ENCODE measurements at places on chromosomes 12 and 14.

DNA sequence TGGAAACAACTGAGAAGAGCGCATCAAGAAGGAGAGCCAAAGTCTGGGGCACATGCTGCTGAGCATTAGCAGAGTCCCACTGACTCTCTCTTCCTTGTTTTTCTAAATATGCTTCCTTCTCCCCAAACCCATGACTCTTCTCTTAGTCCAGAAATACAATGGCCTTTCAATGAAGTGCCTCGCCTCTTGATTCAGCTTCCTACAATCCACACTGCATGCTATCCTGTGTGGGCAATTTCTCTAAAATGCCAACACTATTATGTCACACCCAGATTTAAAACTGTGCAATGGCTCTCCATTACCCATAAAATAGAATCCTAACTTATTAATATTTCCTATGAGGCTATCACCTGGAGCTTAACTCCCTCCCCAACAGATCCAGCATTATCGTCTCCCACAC, 198.6 kb downstream of the RPAP3 start:
- DNase-seq: no peak

GRCh38 chr12:118035190-118036041, 18.9 kb downstream of the RFC5 start:
- DNase-seq: no peak

GRCh38 chr14:23013054-23013748, 3.3 kb upstream of the C14orf93 start:
- DNase-seq: no peak

DNA sequence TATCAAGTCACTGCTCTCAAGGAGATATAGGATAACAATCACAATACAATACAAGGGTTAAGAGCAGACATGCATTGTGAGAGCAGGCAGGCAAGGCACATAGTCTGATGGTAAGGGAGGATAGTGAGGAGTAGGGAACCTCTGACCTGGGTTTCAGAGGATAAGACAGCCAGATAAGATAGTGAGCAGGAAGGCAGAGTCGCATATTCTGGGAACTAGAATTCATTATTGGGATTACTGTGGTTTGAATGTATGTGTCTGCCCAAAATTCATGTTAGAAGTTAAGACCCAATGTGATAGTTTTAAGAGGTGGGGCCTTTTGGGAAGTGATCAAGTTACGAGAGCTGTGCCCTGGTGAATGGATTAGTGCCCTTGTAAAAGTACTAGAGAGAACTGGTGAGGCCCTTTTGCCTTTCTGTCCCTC, 14.4 kb upstream of the ATF1 start:
- no peak for DNase-seq

GRCh38 chr12:105861227-105861626, 277.5 kb downstream of the NUAK1 start:
- no peak for DNase-seq

DNA sequence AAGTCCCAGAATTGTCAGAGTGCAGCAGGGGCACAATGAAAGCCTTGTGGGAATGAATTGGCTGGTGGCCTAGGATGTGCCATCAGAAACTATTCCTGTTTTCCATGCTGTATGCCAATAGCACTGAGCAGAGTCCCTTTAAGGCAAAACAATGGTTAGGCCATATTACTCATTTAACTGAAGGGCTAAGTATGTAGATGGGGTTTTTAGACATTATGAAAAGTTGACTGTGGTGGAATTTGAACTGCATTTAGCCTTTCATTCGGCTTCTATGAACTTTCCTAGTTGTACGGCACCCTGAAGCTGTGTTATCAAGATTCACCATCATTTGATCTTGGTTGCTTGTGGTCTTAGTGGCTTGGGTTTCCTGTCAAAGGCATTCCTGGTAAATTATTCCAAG, 24.8 kb downstream of the IL26 start:
- no peak for DNase-seq

DNA sequence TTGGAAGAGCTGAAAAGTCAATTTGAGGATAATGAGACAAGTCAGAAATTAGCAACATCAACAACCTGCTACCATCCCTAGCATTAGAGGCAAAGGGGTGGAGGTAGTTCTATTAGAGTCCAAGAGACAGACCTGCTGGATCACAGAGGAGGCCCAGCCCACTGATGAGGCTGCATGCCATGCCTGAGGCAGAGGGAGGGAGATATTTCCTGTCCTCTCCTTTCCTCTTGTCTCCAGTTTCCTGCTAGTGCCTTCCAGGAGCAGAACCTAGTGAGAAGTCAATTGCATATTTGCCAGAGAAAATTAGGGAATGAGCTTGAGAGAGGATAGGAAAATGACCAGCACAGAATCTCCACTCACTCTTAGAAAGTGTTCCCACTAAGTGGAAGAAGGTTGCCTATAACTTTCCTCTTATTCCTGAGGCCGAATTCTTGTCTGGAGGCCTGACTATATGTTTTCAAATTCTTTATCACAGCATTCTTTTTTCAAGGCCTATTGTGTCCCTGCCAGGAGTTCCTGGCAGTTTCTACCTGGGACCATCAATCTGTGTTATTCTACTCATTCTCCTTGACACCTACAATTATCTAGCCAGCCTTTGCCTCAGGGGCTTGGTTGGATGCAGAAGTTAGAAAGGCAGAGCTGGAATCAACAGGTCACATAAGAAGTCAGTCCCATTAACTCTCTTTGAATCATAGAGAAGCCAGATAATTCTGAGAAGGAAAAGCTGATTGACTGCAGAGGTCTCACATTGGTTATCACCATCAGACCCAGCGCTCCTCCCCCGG, 121.9 kb downstream of the EMP1 start:
- DNase-seq: no peak

DNA sequence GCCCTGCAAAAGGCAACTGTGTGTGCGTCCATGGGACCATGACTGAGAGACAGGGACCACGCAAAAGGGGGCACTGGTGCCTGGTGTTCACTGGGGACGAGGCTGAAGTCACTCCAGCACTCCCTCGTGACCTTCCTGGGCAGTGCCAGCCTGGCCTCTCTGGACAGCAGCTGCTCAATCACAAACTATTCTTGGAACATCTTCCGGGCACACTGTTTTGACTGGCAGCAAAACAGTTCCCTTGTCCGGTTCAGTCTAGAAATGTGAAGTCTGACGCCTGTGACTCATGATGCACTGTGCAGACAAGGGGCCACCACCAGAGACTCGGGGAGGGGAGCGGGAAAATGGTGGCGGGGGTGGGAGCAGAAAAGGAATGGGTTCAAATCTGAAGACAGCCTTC, 20.8 kb downstream of the SNRNP35 start:
- no peak for DNase-seq

DNA sequence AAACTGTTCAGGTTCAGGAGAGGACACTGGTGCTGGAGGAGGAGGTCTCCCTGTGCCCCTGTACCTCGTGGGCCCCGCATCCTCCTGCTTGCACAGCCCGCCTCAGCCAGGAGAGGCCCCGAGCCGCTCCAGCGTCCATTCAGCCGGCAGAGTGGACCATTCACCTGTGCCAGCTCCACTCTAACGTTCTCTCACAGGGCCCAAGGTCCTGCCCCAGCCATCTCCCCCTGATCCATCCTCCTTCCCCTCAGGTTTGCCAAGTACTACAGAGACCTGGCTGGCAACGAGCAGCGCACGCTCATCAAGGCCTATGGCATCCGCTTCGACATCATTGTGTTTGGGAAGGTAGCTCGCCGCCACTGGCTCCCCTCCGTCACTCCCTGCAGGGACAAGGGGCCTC, 22.2 kb downstream of the P2RX4 start:
- DNase-seq: no peak

- no peak for DNase-seq
These were observed 161.7 kb downstream of the CAND1 start for GRCh38 chr12:67430708-67431335.

GRCh38 chr14:94514351-94514750, 5.1 kb upstream of the SERPINA12 start:
- no peak for DNase-seq

DNA sequence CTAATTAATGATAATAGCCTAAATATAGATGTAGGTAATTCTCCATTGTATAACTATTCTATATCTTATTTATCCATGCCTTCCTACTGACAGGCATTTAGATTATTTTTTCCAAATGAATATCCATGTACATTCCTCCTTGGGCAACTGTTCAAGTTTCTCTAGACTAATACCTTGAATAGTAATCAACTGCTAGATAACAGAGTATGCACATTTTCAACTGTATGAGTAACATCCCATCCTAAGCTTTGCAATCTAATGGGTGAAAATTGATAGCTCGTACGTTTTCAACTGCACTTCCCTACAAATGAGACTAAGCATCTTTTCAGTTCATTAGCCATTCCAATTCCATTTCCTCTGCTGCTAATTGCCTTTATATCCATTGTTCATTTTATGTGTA, 37.0 kb downstream of the YAF2 start:
- no peak for DNase-seq

GRCh38 chr12:109387425-109388166, 39.9 kb downstream of the MYO1H start:
- DNase-seq: no peak

GRCh38 chr14:72869407-72870329, 24.2 kb downstream of the DPF3 start:
- DNase-seq: no peak

GRCh38 chr12:41932470-41932991, 212.1 kb downstream of the GXYLT1 start:
- DNase-seq: no peak

DNA sequence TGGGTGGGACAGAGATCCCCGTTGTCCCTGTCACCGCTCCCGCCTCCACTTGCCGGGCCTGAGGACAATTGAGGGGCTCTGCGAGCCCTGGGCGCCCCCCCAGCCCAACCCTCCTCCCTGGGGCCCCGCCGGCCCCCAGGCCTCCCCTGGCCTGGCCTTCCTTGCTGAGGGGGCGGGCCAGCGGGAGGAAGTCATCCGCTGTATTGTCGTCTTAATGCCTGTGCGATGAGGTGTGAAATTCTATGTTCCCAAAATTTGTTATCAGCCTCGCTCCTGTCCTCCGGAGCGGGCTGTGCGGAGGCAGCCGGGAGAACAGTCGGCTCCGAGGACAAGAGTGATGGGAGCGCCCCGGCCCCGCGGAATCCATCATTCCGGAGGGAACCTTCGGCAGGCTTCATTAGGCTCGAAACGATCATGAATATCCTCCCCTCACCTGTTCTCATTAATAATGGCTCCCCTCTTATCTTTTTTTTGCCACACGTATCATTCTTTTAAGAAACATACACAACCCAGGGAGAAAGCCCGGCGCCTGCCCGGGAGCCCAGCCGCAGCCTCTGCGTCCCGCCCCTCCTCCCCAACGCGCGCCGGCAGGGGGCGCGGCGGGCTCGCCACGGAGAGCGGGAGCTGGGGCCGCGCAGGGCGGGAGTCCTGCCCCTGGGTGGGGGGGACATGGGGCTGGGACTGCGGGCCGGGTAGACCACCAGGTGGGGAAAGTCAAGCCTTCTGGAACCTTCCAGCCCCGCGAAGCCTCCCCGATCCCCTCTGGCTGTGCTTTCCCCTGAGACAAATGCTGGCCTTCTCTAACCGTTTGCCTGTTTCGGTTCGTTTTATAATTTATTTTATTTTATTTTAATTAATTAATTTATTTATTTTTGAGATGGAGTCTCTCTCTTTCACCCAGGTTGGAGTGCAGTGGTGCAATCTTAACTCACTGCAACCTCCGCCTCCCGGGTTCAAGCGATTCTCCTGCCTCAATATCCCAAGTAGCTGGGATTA, 17.1 kb upstream of the DLK1 start:
- no peak for DNase-seq

DNA sequence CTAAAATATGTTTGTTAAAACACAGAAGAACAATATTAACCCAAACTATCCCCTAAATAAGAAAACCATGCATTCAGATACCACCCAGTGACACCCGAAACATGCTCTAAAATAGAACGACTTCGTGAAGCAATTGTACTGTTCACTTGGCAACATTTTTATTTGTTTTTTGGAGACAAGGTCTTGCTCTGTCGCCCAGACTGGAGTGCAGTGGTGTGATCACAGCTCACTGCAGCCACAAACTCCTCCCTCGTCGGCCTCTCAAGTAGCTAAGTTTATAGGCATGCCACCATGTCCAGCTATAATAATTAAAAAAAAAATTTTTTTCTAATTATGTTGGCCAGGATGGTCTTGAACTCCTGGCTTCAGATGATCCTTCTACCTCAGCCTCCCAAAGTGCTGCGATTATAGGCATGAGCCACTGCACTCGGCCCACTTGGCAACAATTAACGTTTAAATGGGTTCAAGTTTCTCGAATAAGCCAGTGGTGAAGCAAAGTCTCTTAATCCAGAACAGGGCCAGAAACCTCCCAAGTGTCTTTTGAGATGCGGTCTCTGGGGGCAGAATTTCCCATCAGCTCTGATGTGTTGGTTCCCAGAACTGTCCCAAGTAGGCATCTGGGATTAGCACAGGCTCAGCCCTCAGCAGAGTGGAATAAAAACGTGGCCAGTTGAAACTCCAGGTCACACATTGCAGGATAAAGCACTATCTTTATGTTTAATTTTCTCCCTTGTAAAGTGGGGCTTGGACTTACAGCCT, 74.5 kb downstream of the TMCC3 start:
- no peak for DNase-seq

DNA sequence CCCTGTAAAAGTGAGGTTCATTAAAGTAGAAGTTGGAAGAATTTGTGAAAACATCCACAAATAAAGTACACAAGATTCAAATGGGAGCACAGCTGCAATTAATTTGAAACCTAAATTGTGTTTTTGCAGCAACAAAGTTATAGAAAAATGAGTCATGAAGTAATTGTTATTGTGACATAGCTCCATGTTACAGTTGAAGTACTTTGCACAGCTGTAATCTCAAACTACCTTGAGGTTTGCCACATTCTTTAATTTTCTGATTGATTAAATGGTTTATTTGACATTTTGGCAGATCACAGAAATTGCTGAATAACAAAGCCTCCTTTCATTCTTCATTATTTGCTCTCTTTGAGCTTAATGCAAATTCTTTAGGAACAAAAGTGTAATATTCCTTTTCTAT, 111.3 kb downstream of the RMST start:
- no peak for DNase-seq

GRCh38 chr12:10718279-10718821, 4.8 kb downstream of the YBX3 start:
- DNase-seq: no peak

DNA sequence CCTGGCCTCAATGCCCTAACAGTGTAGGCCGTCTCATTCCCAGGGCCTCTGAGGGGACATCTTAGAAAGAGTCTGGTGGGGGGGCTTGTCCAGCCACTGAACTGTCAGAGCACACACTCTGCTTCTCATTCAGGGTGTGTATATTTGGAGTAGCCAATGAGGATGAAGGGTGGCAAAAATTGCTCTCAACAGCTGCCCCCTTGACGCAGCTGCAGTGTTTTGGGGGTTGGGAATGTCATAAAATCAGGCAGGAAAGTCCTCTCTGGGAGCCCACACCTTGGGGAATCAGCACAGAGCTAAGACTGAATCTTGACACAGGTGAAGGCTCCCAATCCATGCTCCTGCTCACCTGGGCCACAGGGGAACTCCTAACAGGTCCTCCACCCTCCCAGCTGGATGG, 1.5 kb downstream of the RASAL1 start:
- no peak for DNase-seq

DNA sequence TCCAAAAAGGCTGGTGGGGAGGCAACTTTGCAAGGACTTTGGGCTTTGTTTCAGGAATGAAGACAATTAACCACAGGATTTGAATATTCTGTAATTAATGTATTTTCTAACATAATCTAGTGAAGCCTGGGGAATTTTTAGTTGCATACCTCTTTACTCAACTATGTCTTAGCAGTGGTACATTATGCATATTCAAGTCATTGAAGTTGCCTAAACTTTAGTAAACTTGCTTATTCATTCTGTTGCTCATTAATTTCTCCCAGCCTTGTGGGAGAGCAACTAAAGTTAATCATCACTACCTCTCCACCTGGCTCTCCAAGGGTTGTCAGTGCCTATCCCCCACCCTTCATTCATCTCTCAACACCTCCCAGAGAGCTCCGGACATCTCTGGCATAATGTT, 54.2 kb downstream of the IFNG-AS1 start:
- no peak for DNase-seq

Data from cortex of kidney (tissue), 1 donor.